Left ventricle myocardium superior (tissue), 1 donor: ENCODE measurements at places on chromosomes 13 and 19.

DNA sequence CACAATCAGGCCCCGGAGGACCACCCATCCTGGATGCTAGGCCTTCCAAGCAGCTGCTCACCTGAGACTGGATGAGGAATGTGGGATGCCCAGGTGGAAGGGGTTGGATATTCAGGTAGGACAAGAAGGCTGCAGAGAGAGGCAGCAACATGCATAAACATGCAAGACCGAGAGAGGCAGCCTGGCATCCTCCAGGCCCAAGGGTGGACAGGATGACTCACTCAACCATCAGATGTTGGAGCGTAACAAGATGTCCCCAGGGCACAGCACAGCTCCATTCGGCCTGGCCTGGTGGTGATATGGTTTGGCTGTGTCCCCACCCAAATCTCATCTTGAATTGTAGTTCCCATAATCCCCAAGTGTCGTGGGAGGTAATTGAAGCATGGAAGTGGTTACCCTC is 10.0 kb upstream of the CABP5 start:
- DNase-seq: no peak

DNA sequence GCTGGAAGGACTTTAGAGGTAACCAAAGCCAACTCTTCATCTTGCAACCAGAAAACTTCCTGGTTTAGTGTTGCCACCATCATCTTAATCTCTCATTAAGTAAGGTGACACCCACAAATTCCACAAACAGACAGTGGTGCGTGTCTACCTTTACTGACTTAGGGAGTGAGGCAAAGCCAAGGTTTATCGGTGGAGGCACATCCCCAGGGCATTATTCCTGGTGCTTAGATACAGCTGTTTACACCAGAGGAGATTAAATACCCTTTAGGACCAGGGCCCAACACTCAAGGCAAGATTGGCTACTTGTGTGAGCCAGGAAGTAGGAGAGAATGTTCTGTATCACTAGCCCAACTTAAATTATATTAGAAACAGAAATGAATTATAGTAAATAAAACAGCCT is 9.5 kb downstream of the STOML3 start:
- no peak for DNase-seq

DNA sequence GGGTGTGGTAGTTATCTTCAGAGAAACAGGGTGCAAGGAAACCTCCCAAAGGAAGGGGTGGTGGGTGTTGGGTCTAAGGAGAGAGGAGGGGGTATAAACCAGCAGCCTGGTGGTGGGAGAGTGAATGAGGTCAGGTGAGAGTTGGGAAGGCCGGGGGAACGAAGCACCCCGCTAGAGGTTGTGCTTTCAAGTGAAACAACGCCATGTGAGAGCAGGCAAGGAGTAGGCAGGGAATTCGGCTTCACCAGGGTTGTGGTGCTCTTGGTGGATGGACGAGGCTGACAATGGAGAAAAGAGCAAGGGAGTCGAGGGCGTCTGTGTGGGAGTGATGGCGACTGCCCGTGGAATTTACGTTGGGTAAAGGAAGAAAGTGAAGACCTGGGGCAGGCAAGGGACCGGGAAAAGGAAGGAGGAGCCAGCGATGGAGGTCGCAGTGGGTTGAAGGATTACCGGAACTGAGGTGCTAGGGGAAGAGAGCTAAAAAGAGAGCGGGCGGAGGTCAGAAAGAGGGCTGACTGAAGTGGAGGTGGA is 2.1 kb upstream of the MLNR start:
- DNase-seq: no peak

DNA sequence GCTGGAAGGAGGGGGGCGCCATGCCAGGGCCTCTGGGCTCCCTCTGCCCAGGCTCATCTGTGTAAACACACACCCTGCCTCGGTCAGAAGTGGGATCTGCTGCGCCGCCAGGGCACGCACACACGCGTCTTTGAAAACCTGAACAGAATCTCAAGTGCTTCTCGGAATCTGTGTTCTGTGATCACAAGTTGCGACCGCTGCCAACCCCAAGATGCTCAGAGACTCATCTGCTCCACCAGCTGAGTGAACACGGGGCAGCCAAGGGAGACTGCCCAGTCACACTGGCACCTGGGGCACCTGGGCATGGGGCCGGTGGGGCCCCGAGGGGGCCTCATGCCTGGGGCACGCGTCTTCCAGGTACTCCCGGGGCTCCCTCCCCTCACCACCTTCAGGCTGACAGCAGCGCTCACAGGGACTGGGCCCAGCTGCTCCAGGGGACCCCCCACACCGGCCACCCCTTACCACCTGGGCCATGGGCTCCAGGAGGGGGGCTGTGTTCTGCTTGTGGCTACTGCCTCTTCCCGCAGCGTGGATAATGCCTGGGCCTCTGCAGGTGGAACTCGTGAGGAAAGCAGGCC is 59.0 kb downstream of the KLF2 start:
- DNase-seq: no peak

DNA sequence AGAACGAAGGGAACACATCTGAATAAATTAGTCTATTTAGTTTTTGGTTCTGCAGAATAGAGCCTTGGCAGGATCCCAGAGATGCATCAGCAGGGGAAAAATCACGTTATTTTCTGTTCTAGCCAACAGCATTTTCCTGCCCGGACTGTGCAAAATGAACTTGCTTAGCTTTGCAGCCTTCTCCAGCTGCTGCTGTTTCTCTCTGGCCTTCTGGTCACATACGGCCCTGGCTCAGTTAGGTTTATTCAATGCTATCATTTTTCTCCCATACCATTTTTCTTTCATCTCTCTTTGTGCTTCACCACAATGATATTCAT is 110.4 kb upstream of the KL start:
- no peak for DNase-seq

DNA sequence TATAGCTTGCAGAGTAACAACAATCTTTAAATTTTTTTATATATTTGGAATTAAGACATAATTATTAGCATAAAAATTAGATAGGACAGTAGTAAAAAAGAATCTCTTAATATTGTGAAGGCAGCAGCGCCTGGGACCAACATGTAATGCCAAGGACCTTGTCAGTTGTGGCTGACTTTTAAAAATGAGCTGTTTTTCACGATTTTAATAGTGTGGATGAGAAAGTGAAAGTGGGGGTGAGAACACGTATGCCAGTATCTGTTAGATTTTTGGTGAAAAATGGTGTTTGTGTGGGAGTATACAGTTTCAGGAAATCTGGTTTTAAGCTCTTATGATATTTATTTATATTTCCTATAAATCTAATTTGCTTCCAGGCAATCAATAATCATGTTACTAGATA is 125.2 kb downstream of the LMO7 start:
- DNase-seq: no peak

- no peak for DNase-seq
Observed at GRCh38 chr13:99378985-99379733, 72.0 kb upstream of the GPR183 start.

DNA sequence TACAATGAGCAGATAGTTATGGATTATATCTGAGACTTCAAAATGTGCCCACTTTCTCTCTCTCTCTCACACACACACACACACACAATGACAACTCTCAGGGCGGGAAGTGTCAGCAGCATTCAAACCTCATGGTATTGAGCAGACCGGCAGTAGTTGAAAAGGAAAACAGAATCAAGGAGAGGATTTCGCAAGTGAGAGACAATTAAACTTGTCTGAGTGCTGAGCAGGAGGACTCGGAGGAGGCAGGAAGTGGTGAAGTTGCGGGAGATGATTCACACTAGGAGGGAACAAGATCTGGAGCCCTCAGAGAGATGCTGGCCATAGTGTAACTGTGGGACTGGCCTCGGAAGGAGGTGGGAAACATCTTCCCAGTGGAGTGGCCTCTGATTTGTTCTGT is 353.1 kb downstream of the EFNB2 start:
- no peak for DNase-seq

DNA sequence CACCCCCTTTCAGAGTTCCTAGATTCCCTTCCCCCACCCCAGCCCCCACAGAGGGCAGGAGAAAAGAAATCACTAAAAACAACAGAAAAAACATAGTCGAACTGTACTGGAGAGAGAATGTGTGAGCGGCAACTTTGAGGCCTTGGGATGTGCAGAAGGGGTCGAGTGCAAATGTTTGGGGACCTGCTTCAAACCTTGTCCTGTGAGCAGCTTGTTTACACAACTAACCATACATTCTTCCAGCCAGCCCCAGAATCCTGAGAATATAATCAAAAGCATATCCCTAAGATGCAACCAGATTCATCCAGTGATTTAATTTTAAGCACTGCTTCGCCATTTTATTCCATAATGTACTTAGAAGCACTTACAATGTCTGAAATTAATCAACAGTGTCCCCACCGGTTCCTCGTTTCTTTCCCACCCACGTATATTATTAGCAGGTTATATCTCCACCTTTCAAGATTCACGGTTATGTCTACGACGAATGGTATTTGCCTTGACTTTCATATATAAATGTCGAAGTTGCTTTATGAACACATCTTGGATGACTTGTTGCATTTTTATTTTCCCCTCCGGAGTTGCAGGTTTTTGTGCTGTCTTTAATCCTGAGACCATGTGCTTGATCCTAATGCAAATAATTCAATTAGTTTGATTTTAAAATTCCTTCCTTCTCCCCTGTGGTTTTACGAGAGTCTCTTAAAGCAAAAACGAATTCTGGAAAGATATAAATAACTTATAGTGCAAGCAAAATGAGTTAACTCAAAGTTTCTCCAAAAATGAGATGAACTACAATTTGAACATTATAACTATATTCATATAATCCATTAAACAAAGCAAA is 107.6 kb downstream of the ZIC5 start:
- no peak for DNase-seq

DNA sequence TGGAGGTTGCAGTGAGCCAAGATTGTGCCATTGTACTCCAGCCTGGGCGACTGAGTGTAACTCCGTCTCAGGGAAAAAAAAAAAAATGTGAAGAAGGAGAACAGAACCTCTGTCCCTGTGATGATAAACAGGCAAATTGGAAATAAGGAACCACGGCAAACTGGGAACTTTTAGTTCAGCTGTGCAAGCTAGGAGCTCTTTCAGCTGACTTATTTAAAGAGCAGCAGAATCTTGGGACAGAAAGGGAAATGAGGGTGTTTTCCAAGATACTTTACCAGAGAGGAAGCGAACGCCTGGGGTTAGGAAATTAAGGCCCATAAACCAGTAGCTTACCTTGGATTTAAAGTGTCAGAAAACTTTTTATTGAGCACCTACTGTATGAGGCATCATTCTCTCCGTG is 3.0 kb upstream of the UPF1 start:
- DNase-seq: no peak

DNA sequence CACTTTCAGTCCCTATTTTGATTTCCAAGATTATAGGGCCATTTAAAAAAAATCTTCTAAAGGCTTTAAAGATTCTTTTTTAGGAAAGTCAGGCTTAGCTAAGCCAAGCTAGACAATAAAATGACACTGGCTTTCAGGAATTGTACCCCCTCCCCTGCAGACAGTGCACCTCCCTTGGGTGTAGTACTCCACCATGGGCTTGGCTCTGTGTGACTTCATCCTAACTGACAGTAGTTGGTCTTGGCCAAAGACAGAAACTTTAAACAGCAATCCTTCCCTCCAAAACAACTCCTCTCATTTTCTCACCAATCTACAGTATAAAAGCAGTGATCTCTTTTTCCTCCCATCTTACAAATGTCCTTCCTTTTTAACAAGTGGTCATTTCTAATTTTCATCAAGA is 283.0 kb downstream of the DNAJC15 start:
- DNase-seq: no peak

GRCh38 chr19:52140032-52140710 is 433 bp upstream of the ZNF616 start:
- no peak for DNase-seq

DNA sequence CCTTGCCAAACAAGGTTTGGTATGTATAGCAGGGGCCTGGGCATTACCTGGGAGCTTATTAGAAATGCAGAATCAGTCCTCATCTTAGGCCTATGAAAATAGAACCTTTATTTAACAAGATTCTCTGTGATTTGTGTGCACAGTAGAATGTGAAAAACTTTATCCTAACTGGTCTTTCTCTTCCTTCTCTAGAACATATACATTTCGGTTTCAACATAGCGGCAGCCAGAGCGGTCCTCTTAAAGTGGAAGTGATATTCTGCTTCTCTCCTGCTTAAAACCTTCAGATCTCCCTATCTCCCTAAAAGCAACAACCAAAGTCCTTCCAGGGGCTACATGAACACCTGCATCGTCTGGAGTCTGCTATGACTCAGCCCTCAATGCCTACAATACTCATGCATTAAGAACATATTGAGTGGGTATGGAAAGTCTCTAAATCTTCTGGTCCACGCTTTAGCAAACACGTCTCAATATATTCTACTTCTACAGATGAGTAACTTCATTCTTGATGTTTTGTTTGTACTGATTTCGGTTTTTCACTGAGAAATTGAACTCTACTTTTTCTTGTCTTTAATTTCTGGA is 84.5 kb downstream of the SPRY2 start:
- no peak for DNase-seq

GRCh38 chr19:28307963-28308362 is 905.0 kb downstream of the UQCRFS1 start:
- DNase-seq: no peak
